ENCODE measurements at places on chromosomes 7 and 10. TPM values are rescaled to one million over a fixed set of nuclear protein-coding genes. Genes with fewer than 3 reads are reported as not detected.

ZCCHC24 gene
- total RNA-seq: 25.0 TPM

- no peak overlapping the region for H3K27ac ChIP-seq
- no peaks in the 10 kb centered on the region for H3K36me3 ChIP-seq
- no peak for DNase-seq
- H3K4me1 ChIP-seq: no peaks in the 10 kb centered on the region
- H3K4me3 ChIP-seq: peak overlapping the region; percentile 17
Observed at GRCh38 chr7:156616269-156617202, 24.0 kb upstream of the RNF32 start.

ABCB4 gene
- total RNA-seq: 0.49 TPM

- DNase-seq: peak; percentile 7
- no peak overlapping the region for H3K27ac ChIP-seq
- H3K4me1 ChIP-seq: no peaks in the 10 kb centered on the region
- no peak overlapping the region for H3K4me3 ChIP-seq
Observed at GRCh38 chr7:42272793-42273665, 36.0 kb upstream of the GLI3 start.

TEX36 gene
- not detected for total RNA-seq

TMEM229A gene
- not detected for total RNA-seq

- H3K4me3 ChIP-seq: no peak overlapping the region
- no peak overlapping the region for H3K27ac ChIP-seq
- DNase-seq: no peak
Observed at GRCh38 chr10:24993237-24993958, 22.6 kb downstream of the ENKUR start.

UBE3C gene
- total RNA-seq: 39.4 TPM

- no peaks in the 10 kb centered on the region for H3K36me3 ChIP-seq
- DNase-seq: peak; percentile 65
- H3K27me3 ChIP-seq: no peaks in the 10 kb centered on the region
- H3K4me3 ChIP-seq: no peak overlapping the region
Observed at GRCh38 chr7:79317728-79318127, 135.7 kb downstream of the MAGI2 start.

DNA sequence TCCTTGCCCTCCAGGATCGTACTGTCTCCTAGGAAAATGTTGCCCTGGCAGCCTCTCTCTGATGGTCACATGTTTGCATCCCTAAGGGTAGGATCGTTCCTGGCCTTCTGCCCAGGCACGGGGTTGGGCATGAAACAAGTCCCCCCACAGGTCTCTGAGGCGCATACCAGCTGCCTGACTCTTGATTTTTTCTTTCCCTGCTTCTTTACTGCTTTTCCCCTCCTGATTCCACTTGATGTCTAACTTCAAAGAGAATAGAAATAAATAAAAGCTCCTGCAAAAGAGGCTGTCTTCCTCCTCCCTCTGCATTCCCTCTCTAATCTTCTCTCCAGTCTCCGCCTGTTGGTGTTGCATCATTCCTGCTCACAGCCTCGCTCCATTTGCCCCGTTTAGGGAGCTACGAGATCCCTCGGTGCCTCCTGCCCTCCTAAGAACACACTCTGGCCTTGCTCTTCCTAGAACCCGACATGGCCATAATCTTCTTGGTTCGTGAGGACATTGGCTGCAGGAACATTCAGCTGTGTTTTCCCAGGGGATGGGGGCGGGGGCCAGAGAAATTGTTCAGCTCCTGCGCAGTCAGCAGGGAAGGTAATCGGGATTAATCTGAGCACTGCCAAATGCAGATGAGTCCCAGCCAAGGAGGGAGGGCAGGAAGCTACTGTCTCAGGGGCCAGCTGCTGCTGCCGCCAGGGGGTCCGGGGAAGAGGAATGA lies 26.0 kb downstream of the LEP start:
- peaks cover 39% of the 10 kb centered on the region for H3K4me1 ChIP-seq
- H3K4me3 ChIP-seq: peak overlapping the region; percentile 27
- H3K36me3 ChIP-seq: no peaks in the 10 kb centered on the region
- DNase-seq: peak; percentile 80

KIAA1217 gene
- total RNA-seq: 18.8 TPM

DNA sequence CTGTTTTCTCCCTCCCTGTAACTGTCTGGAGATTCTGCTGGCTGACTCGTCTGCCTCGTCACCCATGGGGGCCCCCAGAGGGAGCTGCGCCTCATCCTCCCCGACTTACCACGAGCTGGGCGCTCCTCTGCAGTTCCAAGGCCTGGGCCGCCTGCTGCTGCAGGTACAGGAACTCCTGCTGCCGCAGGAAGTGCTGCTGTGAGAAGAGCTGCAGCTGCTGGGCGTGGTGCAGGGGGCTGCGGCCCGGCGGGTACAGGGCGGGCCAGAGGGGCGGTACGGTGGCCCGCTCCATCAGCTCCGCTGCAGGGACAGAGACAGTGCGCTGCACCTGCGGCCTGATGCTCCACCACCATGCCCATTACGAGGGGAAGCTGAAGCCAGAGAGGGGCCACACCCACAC lies 47.7 kb downstream of the TNRC18 start:
- H3K27ac ChIP-seq: no peak overlapping the region
- peaks cover 65% of the 10 kb centered on the region for H3K36me3 ChIP-seq
- no peak for DNase-seq
- peaks cover under 1% of the 10 kb centered on the region for H3K4me1 ChIP-seq
- no peak overlapping the region for H3K4me3 ChIP-seq

DNA sequence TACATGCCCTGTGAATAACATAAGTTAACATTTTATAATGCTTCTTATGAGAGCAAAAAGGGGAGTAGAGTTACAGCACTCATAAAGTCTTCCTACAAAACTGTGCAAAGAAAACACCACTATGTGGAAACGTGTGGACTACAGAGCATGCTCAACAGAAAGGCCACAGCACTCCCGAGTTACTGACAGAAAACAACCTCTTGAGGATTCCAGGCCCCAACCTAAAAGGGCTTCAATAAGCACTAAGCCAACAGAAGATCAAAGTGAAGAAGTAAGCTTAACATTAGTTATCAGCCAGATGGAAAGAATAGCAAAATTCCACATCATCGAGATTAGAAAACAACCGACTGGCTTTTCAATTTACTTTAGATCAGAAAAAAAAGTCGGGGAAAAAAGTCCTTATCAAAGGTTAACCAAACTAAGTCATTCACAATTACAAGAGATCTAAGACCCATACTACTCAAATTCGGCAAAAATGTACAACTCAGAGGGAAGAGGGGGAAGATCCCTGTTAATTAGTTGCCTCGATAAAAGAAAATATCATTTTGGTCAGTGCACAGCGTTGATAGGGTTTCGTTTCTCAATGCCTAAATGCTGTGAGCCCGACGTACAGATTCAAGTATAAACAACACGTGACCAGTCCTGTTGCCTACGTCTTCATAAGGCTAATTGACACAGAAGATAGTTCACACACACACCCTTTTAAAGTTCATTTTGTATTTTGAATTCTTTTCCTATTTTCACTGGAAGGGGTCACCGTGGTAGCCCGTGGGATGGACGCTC lies 1.4 kb downstream of the KBTBD2 start:
- no peaks in the 10 kb centered on the region for H3K36me3 ChIP-seq
- H3K27ac ChIP-seq: peak overlapping the region; percentile 96
- no peaks in the 10 kb centered on the region for H3K27me3 ChIP-seq
- DNase-seq: peak; percentile 87
- peak overlapping the region; percentile 56 for H3K4me3 ChIP-seq

ICA1 gene
- total RNA-seq: 4.7 TPM

CACNA2D1 gene
- total RNA-seq: 73.7 TPM

DNA sequence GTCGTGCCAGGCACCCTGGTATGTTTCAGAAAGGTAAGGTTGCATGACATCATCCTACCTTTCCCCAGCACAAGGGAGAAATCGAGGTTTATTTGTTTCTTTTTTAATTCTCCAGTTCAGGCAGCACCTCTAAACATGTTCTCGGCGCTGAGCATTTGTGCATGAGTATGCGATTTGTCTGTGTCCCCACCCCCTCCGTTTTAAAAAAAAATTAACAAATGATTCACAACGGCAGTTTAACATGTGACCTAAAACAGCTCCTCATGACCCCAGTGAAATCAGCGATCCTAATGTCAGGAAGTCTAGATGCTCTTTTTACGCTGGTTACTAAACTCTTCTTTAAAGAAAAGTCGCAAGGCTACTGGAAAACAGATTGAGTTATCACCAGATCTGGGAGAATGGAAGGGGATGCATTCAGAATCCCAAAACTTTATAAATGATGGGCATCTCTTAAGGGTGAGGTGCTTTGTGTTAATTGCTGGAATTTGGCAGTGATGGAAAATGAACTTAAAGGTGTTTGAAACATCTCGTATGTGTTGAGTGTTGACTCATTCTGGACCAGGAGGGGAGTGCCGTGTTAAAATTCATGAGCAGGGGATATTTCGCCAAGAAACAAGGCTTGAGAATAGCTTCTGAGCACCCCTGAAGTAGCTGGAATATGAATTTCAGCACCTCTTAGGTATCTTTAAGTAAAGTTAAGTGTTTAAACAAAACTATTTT lies 106.8 kb upstream of the PDCD4 start:
- no peak overlapping the region for H3K27ac ChIP-seq
- peaks cover 4% of the 10 kb centered on the region for H3K4me1 ChIP-seq
- no peak for DNase-seq
- no peaks in the 10 kb centered on the region for H3K36me3 ChIP-seq
- H3K27me3 ChIP-seq: peaks cover 5% of the 10 kb centered on the region

GRCh38 chr7:81788246-81788645 lies 18.4 kb upstream of the HGF start:
- H3K27ac ChIP-seq: no peak overlapping the region
- no peak overlapping the region for H3K4me3 ChIP-seq
- DNase-seq: no peak
- H3K36me3 ChIP-seq: no peaks in the 10 kb centered on the region

- DNase-seq: peak; percentile 48
- H3K4me3 ChIP-seq: no peak overlapping the region
- H3K4me1 ChIP-seq: no peaks in the 10 kb centered on the region
- H3K27me3 ChIP-seq: no peaks in the 10 kb centered on the region
Observed at GRCh38 chr10:61153771-61154170, 209.8 kb upstream of the RHOBTB1 start.

- H3K27me3 ChIP-seq: no peaks in the 10 kb centered on the region
- no peak overlapping the region for H3K27ac ChIP-seq
- H3K4me3 ChIP-seq: no peak overlapping the region
- DNase-seq: peak; percentile 60
- H3K4me1 ChIP-seq: no peaks in the 10 kb centered on the region
Observed at GRCh38 chr7:33459340-33459751, 330.0 kb downstream of the BBS9 start.

- peak within 1 kb of the TSS; percentile 86 for H3K27ac ChIP-seq
- H3K4me3 ChIP-seq: peak within 1 kb of the TSS; percentile 57
- H3K36me3 ChIP-seq: peaks cover 33% of the 10 kb centered on the region
- H3K4me1 ChIP-seq: peaks cover 7% of the 10 kb centered on the region
- no peaks in the 10 kb centered on the region for H3K27me3 ChIP-seq
Observed at GRCh38 chr7:47979145-47979831, at the start of gene HUS1. Gene HUS1 (minus strand): TSS chr7:47979615. CDS start chr7:47979519, 96 bp downstream.

GRCh38 chr7:75064291-75064690 lies 9.3 kb downstream of the RCC1L start:
- DNase-seq: no peak
- H3K4me1 ChIP-seq: no peaks in the 10 kb centered on the region
- no peak overlapping the region for H3K27ac ChIP-seq
- H3K36me3 ChIP-seq: peaks cover 74% of the 10 kb centered on the region

DNA sequence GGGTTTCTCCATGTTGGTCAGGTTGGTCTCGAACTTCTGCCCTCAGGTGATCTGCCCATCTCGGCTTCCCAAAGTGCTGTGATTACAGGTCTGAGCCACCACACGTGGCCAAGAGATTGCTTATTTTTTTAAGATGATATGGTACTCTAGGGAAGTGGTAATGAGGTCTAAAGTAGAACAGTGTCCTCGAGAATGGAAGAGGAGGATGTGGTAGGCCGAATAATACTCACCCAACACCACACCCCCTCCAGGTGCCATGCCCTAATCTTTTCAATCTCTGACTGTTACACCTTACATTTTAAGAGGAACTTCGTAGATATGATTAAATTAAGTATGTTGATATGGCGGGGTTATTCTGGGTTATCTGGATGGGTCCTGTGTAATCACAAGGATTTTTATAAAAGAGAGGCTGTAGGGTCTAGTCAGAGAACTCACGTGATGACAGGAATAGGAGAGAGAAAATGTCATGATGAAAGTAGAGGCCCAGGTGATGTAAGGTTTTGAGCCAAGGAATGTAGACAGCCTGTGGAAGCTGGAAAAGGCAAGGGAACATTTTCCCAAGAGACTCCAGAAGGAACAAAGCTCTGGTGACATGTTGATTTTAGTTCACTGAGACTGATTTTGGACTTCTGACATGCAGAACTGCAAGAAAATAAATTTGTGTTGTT lies 29.5 kb downstream of the CDK13 start:
- no peaks in the 10 kb centered on the region for H3K4me1 ChIP-seq
- no peak overlapping the region for H3K27ac ChIP-seq
- H3K4me3 ChIP-seq: no peak overlapping the region
- DNase-seq: no peak
- no peaks in the 10 kb centered on the region for H3K36me3 ChIP-seq

CCNY gene
- total RNA-seq: 48.0 TPM

GRCh38 chr10:119302591-119303253 lies 95.4 kb downstream of the GRK5 start:
- peaks cover 28% of the 10 kb centered on the region for H3K4me1 ChIP-seq
- H3K27ac ChIP-seq: no peak overlapping the region
- H3K36me3 ChIP-seq: no peaks in the 10 kb centered on the region
- H3K27me3 ChIP-seq: no peaks in the 10 kb centered on the region
- DNase-seq: no peak

GRCh38 chr7:138023618-138024342 lies 21.9 kb upstream of the CREB3L2 start:
- no peaks in the 10 kb centered on the region for H3K4me1 ChIP-seq
- no peak overlapping the region for H3K27ac ChIP-seq
- no peak overlapping the region for H3K4me3 ChIP-seq
- H3K27me3 ChIP-seq: no peaks in the 10 kb centered on the region
- no peaks in the 10 kb centered on the region for H3K36me3 ChIP-seq

UPK3BL2 gene
- total RNA-seq: 2.8 TPM

DNA sequence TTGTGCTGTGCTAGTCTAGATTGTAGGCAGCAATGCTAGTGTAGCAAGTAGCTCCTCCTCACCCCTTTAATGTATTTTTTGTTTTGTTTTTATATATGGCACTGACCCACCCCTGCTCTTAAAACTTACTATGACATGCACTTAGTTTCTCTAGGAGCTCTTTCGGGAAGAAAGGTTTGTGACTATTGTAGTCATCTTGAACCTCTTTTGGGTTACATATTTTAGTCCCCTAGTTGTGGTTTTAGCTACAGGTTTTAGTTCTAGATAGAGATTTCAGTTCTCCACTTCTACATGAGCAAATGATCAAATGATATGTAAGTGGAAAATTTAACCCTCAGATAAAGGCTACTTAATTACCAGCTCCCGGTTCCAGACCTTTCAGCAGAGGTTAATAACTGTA lies 14.9 kb downstream of the MINPP1 start:
- no peak overlapping the region for H3K27ac ChIP-seq
- no peak overlapping the region for H3K4me3 ChIP-seq
- H3K4me1 ChIP-seq: no peaks in the 10 kb centered on the region
- H3K27me3 ChIP-seq: no peaks in the 10 kb centered on the region
- peaks cover 12% of the 10 kb centered on the region for H3K36me3 ChIP-seq

DNA sequence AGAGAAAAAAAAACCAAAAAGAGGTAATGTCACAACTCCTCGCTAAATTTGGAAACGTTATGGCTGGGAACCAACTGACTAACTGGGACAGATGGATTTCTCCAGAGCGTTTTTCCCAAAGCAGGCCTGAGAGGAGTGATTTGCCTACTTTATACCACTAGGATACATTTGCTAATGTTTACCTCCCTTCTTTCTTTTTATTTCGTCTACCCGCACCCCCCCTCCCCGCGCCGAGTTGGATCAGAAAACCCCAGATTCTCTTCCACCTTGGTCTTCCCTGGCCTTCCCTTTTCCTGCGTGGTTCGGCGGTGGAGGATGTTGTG lies 7.2 kb downstream of the CPA2 start:
- peaks cover 53% of the 10 kb centered on the region for H3K4me1 ChIP-seq
- H3K4me3 ChIP-seq: peak overlapping the region; percentile 16
- peak overlapping the region; percentile 97 for H3K27ac ChIP-seq
- no peaks in the 10 kb centered on the region for H3K27me3 ChIP-seq
